HuH-7.5 (cell line): ENCODE measurements at places on chromosomes 11 and 22.

GRCh38 chr22:42313804-42314581, 43.5 kb upstream of the TCF20 start:
- DNase-seq: peak; percentile 83

GRCh38 chr22:50683086-50683993, 10.7 kb downstream of the SHANK3 start:
- DNase-seq: no peak

- no peak for DNase-seq
Measured at GRCh38 chr11:92703449-92703830, 266.0 kb upstream of the MTNR1B start.

GRCh38 chr11:12845739-12846358, 163.3 kb upstream of the RASSF10 start:
- peak; percentile 23 for DNase-seq

GRCh38 chr11:112588252-112588694, 327.6 kb upstream of the PLET1 start:
- peak; percentile 12 for DNase-seq

DNA sequence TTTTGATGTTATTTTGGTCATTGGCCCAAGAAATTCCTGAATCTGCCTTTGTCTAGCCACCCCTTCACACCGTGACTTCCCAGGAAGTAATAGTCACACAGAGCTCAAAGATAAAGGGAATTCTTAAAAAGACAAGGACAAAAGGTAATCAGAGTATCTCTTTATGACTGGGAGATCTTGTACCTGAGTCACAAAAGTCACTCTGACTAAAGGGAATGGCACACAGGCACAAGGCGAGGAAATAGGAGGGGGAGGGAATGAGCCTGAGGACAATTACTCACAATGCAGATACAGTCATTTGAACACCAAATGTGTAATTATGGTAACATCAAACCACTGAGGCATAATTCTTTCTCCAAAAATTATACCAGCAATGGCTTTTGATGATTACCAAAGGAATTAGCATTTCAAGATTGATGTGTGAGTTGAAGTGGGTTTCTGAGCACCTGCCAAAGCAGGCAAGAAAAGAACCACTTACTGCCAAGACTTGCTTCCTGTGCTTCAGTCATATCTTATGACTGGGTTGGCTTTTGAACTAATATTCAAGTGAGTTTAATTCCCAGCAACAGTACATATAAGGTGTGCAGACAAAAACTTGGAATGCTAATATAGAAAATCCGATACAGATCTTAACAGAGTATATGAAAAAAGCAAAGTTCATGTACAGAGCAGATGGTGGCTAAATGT, 856.4 kb downstream of the LRRC4C start:
- DNase-seq: no peak
